Natural killer cell (primary cell): ENCODE measurements at places on chromosomes 11 and 22. TPM values are rescaled to one million over a fixed set of nuclear protein-coding genes. Genes with fewer than 3 reads are reported as not detected.

SHISAL1 gene
- not detected for total RNA-seq

OR51I1 gene
- total RNA-seq = not detected

SYTL2 gene
- 143 TPM for total RNA-seq

MSANTD2 gene
- total RNA-seq = 14.1 TPM

APLP2 gene
- total RNA-seq = 116 TPM

THY1 gene
- total RNA-seq = not detected

MYBPC3 gene
- not detected for total RNA-seq

C1QTNF4 gene
- total RNA-seq = 1.3 TPM

SCGB1D2 gene
- total RNA-seq = not detected

RIN1 gene
- total RNA-seq = 2.5 TPM

PLAAT5 gene
- 0.95 TPM for total RNA-seq

NTM gene
- not detected for total RNA-seq

APOBEC3G gene
- 308 TPM for total RNA-seq

OR5A1 gene
- not detected for total RNA-seq

LGR4 gene
- total RNA-seq = 0.35 TPM

WBP2NL gene
- 1.7 TPM for total RNA-seq

TSGA10IP gene
- not detected for total RNA-seq

GP1BB gene
- total RNA-seq = 0.39 TPM

CABP4 gene
- 21.3 TPM for total RNA-seq

SAA1 gene
- total RNA-seq = not detected

TSPAN18 gene
- 2.4 TPM for total RNA-seq

PYGM gene
- 8.4 TPM for total RNA-seq

SLC7A4 gene
- total RNA-seq = not detected

CSF2RB gene
- total RNA-seq = 8.2 TPM

OR2D3 gene
- total RNA-seq = not detected

SHANK2 gene
- not detected for total RNA-seq

SYCE3 gene
- total RNA-seq = not detected

INPP5J gene
- not detected for total RNA-seq

OR6T1 gene
- not detected for total RNA-seq

PNPLA5 gene
- not detected for total RNA-seq

ARHGAP32 gene
- 2.5 TPM for total RNA-seq

OR8J1 gene
- not detected for total RNA-seq

GAL gene
- not detected for total RNA-seq

ROBO3 gene
- total RNA-seq = 16.9 TPM

MRGPRF gene
- total RNA-seq = not detected

PDE3B gene
- total RNA-seq = 42.3 TPM

OR56A1 gene
- 0.05 TPM for total RNA-seq

TNKS1BP1 gene
- total RNA-seq = 4.3 TPM

FJX1 gene
- total RNA-seq = not detected

MGAT3 gene
- total RNA-seq = 13.7 TPM

CHRM4 gene
- 3.7 TPM for total RNA-seq

C11orf97 gene
- total RNA-seq = not detected

TSPAN32 gene
- total RNA-seq = 327 TPM
